ENCODE measurements at places on chromosomes 2 and 18.

- no peak for DNase-seq
Observed at GRCh38 chr18:21167641-21168377, 56.2 kb upstream of the ROCK1 start.

- DNase-seq: no peak
Observed at GRCh38 chr2:13650586-13651180, 933.9 kb downstream of the TRIB2 start.

- DNase-seq: no peak
Observed at GRCh38 chr18:62900132-62900883, 185.0 kb downstream of the PHLPP1 start.

DNA sequence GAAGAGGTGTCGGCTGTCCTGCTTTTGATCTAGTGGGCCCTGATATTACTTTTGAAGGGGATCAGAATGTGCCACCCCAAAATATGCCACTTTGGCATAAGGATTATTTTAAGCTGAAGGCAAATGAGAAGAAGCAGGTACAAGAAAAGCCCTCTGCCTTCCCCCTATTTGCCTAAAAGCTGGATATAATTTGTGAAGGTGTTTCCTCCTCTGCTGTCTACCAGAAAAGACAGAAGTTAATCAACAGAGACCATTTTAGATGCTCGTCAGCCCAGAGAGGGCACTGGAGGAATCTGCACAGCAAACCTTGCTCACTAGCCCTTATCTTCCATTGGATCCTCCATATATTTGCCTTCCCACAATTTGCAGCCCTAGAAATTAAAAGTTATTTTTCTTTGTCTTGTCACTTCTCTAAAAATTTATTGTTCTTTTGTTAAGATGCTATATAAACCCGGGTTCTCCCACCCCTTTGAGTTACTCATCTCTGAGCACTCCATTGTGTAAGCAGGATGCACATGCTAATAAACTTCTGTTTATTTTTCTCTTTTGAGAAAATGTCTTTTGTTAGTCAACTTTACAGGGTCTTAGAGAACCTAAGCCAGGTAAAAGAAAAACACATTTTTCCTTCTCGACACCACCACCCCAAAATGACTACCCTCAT is 163.2 kb upstream of the SLC1A4 start:
- peak; percentile 74 for DNase-seq

DNA sequence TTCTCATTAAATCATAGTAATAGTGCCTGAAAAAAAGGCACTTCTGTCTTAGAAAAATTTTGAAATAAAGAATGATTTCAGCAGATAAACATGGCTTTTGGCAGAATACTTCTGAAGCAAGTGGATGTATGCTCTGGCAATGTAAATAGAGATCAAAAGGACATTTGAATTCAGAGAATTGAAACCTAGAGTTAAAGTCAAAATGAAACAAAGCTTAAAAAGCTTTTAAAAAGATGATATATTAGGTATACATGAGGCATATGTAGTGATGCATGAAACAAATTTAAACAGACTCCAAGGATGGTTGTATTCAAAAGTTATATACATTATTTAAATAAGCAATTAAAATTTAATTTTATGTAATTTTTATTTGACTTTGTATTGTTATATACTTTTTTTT is 1344.5 kb upstream of the TMEFF2 start:
- no peak for DNase-seq

- no peak for DNase-seq
Observed at GRCh38 chr2:161239326-161240109, 68.7 kb upstream of the PSMD14 start.

- DNase-seq: no peak
Observed at GRCh38 chr18:250685-251084, 17.2 kb downstream of the THOC1 start.

DNA sequence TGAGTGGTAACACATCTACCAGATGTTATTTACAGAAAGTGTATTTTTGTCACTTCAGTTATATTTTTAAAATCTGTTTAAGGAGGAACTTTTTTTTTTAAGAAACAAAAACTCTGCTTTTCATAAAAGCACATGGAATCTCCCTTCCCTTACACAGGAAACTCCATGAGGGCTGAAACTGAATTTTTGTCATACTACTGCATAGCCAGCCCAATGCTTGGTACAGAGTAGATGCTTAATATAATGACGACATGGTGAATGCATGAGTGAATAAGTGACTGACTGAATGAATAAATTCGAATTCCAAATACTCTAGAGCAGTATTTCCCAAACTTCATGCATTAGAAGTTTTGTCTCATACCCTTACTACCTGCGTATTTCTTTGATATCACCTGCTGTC is 86.5 kb downstream of the ROCK2 start:
- no peak for DNase-seq

GRCh38 chr2:6637330-6637729 is 228.4 kb downstream of the CMPK2 start:
- DNase-seq: no peak

GRCh38 chr2:147663153-147663961 is 181.5 kb upstream of the ACVR2A start:
- DNase-seq: peak; percentile 53

GRCh38 chr2:32274289-32274688 is 3.4 kb upstream of the YIPF4 start:
- DNase-seq: no peak

- peak; percentile 56 for DNase-seq
Observed at GRCh38 chr18:10130606-10131005, 216.8 kb downstream of the VAPA start.

- DNase-seq: no peak
Observed at GRCh38 chr18:45571714-45572113, 43.6 kb upstream of the SLC14A2 start.

GRCh38 chr2:168796583-168797285 is 5.7 kb upstream of the NOSTRIN start:
- DNase-seq: no peak

GRCh38 chr2:129164220-129164949 is 815.1 kb upstream of the RAB6C start:
- no peak for DNase-seq

GRCh38 chr2:200189964-200190363 is 116.5 kb upstream of the SPATS2L start:
- no peak for DNase-seq

GRCh38 chr2:135850892-135851668 is 14.1 kb upstream of the LCT start:
- no peak for DNase-seq

- DNase-seq: no peak
Observed at GRCh38 chr2:181754105-181754504, 73.8 kb upstream of the NEUROD1 start.

DNA sequence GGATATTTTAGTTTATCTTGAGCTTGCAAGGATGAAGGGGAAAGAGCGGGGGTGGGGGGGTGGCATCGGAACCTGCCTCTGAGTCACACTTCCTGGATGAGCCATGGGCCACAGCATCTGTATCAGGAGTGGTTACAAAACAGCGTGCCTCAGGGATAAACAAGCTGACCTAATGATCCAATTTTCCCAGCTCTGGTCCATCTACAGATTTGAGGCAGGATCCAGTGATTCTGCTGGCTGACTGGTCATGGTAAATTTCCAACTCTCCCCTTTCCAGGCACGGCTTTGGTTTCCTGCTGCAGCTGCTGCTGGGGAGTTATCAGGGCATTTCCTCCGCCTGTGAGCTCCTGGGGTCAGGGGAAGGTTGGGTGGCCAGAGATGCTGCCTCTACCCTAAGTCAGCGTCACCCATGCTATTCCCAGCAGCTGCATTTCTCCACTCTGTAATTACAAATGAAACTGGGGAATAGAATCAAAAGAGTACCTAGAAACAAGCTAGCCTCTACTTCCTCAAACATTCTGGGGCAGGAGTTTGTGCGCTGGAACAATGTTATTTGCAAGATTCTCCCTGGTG is 4.7 kb upstream of the HPCAL1 start:
- peak; percentile 83 for DNase-seq

- DNase-seq: no peak
Observed at GRCh38 chr2:3396920-3397559, 17.5 kb downstream of the TRAPPC12 start.

DNA sequence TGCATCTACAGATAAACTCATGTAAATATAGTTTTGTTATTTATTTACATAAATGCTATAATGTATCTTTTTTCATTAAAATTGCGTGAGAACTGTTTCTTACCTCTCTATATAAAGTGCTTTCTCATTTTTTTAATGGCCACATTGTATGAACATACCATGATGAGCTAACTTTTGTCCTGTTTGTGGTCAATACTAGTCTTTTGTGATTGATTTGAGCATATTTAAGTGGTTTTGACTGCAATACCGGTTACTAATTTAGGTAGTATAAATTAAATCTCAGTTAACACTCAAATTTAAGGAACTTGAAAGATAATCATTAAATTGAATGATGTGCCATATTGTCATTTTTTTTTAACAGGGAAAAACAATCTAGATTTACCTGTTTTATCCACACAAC is 108.2 kb downstream of the HAUS1 start:
- DNase-seq: no peak

DNA sequence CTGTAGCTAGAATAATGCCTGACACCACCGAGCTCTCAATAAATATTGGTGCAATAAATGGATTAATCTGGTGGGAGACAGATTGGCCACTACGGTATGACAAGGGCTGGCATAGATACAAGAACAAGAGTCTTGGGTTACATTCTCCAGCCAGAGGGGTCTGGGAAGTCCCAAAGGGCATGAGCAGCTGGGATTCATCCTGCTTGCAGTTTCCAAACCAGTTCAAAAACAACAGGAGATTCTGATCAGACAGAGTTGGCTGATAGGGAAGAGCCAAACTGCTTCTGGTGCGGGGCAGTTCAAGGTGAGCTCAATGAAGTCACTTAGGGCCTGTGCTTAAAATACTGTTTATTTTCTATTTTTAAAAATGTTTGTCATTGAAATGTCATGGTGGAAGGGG is 266.9 kb downstream of the TNS1 start:
- DNase-seq: no peak

GRCh38 chr18:63676526-63677323 is 15.0 kb upstream of the SERPINB3 start:
- DNase-seq: peak; percentile 6

- DNase-seq: no peak
Observed at GRCh38 chr2:224210286-224211180, 171.4 kb upstream of the SERPINE2 start.

Data from inflammatory macrophage treated with lipopolysaccharide for 4 hours (primary cell).